Right kidney (tissue), 9 donors: ENCODE measurements at places on chromosomes 2 and 18.
A peak's percentile ranks its signal among the peaks of the same experiment; 100 is the strongest.

DNA sequence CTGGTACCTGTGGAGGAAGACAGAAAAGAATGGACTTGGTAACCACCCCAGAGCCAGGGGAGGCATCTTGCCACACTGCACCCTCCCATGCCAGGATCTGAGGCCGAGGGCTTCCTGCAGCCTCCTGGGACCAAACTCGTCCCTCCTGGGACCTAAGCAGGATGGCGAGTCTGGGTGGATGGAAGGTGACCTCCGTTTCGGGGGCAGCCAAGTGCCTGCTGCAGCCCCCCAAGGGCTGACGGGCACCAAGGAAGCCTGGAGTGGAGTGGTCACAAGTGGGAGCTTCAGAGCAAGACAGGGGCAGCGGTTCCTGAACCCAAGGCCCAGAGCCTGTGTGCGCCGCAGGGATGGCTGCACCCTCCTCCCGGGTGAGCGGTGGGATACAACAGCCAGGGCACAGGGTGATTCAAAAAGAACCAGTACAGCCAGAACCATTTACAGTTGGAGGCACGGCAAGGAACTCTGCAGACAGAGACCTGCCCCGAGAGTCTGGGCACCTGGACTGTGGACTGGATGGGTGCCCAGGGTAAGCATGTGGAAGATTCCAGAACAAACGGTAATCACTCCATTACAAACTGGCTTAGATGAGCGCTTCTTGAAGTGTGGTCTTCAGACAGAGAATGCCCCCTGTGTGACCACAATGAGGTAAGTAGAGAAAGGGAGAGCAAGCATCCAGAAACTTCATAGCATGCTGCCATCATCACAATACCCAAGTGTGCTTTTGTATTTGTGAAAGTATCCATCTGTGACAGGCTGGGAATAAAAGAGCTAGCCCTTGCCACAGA, 12.1 kb downstream of the HS1BP3 start:
- DNase-seq: no peak

DNA sequence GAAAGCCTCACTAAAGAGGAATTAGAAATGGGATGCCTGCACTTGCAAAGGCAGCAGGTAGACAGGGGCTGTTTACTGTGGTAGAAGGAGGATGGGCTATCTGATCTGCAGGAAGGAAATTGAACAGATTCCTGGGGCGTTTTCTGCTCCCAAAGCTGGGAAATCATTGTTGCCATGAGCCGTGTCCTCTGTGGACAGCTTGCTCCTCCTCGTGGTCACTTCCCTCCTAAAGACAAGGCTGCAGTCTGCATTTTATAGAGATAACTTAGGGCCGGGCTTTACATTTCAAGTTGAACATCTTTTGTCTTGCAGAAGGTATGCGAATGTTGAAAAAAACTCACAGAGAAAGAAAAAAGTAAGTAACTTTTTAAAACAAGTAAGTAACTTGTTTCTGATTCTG, 50.9 kb downstream of the DCDC2C start:
- DNase-seq: no peak

DNA sequence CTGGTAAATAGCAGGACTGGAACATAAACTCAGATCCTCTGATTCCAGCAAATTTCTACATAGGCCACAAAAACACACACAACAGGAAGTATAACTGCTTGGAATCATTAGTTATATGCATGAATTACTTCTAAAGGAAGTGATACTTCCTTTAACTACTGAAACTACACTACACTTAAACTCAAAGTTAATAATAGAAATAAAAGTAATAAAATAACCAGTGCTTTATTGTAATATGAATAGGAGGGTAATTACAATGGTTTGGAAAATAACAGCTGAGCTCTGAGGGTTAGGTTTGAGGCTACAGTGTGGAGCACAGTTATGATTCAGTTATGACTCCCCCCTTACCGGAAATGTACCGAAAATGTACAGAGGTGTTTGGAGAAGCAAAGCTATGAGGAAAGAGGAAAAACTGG, 18.5 kb upstream of the POLI start:
- no peak for DNase-seq

- DNase-seq: peak; percentile 60
Observed at GRCh38 chr2:235050980-235051351, 99.1 kb downstream of the SH3BP4 start.

DNA sequence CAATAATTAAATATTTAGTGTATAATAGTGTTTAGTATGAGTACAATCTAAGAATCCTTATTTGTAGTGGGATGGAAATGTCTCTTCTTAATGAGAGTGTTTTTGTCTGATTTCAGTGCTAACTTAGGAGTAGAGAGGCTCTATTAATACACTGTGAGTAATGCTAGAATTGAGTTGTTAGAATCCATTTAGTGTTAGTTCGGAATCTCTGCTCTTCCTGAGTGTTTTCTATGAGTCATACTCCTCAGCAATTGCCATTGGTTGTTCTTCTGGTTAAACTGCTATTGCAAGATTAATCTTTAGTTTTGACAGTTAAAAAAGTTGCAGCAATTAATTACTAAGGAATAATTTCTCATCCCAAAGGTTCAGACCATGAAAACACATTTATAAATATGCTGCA, 828.6 kb upstream of the POU3F3 start:
- DNase-seq: no peak

- DNase-seq: no peak
Observed at GRCh38 chr2:168053676-168054075, 193.7 kb downstream of the STK39 start.

GRCh38 chr2:42339191-42339912, 21.7 kb downstream of the COX7A2L start:
- peak; percentile 30 for DNase-seq

- no peak for DNase-seq
Observed at GRCh38 chr2:221330436-221330835, 241.7 kb downstream of the EPHA4 start.

DNA sequence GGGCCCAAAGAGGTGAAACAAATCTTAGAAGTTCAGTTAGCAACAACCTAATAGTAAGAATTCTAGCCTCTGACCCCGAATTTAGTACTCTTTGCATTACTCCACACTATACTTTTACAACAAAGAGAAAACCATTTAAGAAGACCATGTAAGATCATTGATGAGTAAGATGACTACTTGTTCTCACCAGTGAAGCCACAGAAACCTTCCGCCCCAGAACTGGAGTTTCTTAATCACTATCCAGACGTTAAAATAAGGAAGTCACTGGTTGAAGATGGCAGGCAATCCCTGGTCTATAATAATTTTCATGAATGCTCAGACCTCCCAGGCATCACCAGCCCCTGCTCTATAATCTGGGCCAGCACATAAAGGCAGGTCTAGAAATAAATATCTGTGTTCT, 95.0 kb downstream of the TMEM163 start:
- no peak for DNase-seq

- DNase-seq: no peak
Observed at GRCh38 chr2:187718092-187718491, 163.9 kb upstream of the TFPI start.

- no peak for DNase-seq
Observed at GRCh38 chr2:236512267-236512666, 57.4 kb upstream of the ACKR3 start.

DNA sequence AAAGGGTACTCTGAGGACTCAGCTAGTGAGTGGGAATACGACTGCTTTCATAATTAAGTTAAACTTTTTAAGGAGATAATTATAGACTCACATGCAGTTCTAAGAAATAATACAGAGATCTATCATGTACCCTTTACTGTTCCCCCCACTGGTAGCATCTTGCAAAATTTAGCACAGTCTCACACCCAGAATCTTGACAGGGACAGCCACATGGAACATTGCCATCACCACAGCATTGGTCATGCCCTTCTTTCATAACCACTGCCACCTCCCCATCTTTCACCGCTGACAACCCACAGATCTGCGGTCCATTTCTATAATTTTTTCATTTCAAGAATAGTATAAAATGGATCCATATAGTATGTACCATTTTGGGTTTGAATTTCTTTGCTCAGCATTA, 37.8 kb downstream of the ARHGEF4 start:
- DNase-seq: no peak

DNA sequence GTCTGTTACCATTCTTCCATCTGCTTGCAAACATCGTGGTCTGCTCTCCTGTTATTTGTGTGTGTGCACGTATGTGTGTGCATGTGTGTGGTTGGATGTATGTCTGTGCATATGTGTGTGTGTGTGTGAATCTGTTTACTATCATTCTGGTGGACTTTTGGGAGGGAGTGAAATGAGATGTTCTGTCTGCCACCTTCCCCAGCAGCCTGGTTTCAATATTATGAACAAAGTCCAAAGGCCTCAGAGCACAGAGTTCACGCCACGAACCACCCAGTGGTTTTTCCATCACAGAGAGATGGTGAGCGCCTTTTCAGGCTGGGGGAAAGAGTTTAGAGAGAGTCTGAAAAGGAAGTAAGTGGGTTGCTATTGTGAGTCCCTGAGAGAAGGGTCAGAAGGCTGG, 67.1 kb upstream of the YWHAQ start:
- no peak for DNase-seq

- no peak for DNase-seq
Observed at GRCh38 chr2:185537689-185538088, 200.9 kb upstream of the FSIP2 start.

GRCh38 chr2:98086491-98087446, at the start of gene VWA3B:
VWA3B (plus strand) TSS chr2:98087167; CDS start chr2:98093093, 5,926 bp downstream.
- peak; percentile 72 for DNase-seq

- no peak for DNase-seq
Observed at GRCh38 chr18:22377769-22378168, 39.9 kb downstream of the CTAGE1 start.
